ENCODE measurements at places on chromosomes 12 and 14.
A peak's percentile ranks its signal among the peaks of the same experiment; 100 is the strongest.

GRCh38 chr14:89107626-89108025 is 283.2 kb downstream of the TTC8 start:
- no peak for DNase-seq

DNA sequence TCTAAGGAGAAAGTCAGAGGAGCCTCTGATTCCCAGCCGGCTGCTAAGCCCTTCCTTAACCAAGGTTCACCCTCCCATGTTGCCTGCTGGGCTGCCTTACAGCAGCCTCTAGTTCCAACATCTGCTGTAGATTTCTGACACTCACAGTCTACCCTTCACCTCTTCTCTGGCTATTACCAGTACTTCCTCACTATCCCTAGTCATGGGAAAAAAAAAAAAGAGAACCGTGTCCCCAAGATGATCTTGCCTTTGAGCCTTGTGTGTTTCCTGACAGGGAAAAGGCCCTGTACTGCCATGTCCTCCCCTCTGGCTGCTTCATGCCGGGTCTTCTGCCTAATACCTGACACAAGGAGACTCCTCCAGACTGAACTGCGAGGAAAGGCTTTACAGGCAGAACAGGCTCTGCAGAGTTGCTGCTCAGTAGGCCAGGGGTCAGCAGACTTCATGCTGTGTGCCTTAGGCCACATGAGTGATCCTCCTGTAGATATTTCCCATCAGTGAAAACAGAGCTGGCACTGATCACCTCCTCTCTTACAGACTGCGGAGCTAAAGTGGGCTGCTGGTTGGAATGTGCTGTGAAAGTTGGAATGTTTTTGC is 46.8 kb downstream of the PRKCH start:
- DNase-seq = no peak

DNA sequence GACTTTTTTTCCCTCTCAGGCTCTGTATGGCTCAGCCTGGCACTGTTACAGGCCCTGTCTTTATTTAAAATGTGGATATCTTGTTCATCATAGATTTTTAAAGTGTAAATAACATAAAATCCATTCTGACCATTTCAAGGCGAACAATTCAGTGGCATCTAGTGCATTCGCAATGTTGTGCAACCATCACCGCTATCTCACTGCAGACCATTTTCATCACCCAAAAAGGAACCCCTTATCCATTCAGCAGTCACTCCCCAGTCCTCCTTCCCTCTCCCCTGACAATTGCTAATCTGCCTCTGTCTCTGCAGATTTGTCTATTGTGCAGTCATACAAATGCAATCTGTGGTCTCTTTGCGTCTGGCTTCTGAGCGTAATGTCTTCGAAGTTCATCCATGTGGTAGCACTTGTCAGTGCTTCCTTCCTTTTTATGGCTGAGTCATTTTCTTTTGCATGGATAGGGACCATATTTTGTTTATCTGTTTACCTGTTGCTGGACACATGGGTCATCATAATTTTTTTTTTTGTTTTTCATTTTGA is 148.8 kb upstream of the LHX5 start:
- no peak for DNase-seq

GRCh38 chr12:131642101-131642540 is 68.8 kb upstream of the SFSWAP start:
- no peak for DNase-seq

DNA sequence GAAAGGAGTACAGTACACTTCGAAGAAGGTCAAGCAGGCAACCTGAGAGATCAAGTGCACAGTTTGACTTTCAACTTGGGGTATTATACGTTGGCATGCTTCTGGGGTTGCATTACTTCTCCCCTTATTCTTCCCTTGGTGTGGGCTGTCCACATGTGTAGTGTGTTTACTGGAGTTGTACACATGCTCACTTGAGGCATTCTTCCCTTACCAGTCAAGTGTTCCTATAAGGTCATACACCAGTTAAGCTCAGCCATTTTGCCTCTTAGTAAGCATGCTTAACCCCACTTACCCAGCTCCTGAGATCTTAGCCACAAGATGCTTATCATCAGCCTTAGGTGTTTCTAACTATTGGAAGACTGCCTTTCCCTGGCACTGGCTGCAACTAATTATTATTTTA is 63.8 kb downstream of the C12orf42 start:
- DNase-seq = no peak

DNA sequence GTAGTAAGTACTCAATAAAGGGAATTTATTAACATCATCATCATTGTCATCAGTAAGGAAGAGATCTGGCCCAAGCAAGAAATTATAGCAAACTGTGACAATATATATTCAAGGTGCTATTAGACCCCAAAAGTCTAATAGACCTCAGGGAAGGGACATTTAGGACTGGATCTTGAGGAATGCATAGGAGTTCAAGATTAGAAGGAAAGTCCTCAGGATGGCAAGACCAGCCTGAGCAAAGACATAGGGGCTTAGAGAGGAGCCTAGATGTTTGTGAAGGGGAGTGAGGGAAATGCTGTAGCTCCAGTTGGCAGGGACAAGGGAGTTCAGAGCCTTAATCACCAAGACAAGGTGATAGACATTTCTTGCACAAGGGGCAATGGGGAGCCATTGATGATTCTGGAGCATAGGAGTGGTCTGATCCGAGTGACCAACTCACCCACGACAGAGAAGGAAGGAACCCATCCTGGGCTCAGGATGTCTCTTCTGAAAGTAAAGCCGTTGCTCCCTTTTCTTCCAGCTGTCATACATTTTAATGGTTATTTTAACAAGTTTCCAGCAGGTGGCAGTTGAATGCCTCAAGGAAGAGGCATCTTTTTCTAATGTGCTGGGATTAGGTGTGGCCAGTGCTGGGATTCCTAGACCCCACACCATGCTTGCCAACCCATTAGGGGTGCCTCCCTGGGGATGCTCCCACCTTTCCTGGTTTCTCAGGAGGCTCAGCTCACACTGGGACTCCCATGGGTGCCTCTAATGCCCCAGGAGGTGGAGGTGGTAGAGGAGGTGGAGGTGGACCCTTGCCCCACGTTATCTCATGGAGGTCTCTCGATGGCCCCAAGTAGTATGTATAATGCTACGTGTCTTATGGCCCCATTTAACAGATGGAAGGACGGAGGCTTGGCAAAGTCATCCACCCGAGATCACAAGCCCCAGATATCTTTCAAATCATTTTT is 37.8 kb downstream of the PHETA1 start:
- DNase-seq = no peak

GRCh38 chr12:58034311-58034710 is 92.9 kb downstream of the ATP23 start:
- no peak for DNase-seq

DNA sequence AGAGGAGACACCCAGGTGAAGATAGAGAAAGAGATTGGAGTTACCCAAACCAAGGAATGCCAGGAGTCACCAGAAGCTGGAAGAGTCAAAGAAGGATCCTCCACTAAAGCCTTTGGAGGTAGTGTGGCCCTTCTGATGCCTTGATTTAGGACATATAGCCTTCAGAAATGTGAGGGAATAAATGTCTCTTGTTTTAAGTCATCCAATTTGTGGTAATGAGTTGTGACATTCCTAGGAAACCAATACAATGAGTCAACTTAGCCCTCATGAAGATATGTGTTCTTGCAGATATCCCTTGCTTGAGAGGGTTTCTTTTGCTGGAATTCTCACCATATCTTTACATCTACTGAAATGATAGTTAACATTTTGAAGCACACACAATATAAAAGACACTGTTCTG is 58.8 kb downstream of the CCER1 start:
- DNase-seq = no peak

GRCh38 chr12:50271724-50272247 is 11.5 kb downstream of the LIMA1 start:
- no peak for DNase-seq

- no peak for DNase-seq
These were observed 25.9 kb downstream of the CEP83 start for GRCh38 chr12:94433744-94434143.

DNA sequence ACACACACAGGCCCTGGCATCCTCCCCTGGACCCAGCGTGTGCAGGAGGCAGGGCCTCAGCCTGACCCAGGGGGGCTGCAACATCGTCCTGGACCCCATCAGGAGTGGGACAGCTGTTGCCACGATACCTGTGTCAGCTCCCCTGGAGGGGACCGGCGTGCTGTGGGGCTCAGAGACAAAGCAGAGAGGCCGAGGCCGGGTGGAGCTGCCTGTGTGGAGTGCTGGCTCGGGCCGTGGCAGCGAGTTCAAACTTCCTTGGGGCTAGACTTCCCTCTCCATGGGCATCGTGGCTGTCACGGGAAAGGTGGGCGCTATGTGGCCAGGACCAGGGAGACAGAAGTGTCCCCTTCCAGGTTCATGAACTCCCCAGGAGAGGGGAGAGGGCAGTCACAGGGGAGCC is 155.0 kb upstream of the SFSWAP start:
- no peak for DNase-seq

- DNase-seq = no peak
These were observed 193.1 kb downstream of the LRFN5 start for GRCh38 chr14:41799817-41800216.

DNA sequence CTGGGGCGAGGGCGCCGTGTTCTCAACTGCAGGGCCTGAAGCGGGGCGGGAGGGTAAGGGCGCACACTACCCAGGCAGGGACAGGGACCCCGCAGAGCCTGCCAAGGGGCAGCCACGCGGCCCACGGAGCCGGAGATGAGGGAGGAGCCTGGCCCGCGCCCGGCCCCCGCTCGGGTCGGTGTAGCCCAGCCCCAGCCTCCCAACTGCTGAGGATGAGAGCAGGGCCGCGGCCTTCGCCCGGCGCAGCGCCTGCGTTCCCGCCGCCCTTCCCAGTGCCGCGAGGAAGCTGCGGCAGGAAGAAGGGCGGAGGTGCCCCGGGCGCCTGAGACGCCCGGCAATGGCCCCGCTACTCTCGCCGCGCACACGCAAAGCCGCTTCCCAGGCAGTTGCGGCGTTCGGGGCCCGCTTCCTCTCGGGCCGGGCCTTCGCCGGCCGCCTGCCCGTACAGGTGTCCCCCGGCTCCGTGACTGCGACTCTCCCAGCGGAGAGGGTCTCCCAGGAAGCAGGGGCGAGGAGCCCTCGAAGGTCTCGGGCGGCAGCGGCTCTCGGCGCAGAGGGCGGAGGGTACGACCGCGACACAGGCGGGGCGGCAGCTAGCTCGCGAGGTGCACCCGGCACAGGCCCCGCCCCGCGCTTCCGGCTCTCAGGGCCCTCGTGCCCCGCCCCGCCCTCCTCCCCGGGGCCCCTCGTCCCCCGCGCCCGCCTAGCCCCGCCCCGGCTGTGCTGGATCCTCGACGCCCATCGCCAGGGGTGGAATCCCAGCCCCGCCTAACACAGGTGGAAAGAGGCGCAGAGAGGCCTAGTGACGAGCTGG is 24.8 kb upstream of the YY1 start:
- peak; percentile 28 for DNase-seq

Measured in cerebellar nuclear complex (tissue), 1 donor.